ENCODE measurements at places on chromosomes 3 and 15.
A peak's percentile ranks its signal among the peaks of the same experiment; 100 is the strongest.

DNA sequence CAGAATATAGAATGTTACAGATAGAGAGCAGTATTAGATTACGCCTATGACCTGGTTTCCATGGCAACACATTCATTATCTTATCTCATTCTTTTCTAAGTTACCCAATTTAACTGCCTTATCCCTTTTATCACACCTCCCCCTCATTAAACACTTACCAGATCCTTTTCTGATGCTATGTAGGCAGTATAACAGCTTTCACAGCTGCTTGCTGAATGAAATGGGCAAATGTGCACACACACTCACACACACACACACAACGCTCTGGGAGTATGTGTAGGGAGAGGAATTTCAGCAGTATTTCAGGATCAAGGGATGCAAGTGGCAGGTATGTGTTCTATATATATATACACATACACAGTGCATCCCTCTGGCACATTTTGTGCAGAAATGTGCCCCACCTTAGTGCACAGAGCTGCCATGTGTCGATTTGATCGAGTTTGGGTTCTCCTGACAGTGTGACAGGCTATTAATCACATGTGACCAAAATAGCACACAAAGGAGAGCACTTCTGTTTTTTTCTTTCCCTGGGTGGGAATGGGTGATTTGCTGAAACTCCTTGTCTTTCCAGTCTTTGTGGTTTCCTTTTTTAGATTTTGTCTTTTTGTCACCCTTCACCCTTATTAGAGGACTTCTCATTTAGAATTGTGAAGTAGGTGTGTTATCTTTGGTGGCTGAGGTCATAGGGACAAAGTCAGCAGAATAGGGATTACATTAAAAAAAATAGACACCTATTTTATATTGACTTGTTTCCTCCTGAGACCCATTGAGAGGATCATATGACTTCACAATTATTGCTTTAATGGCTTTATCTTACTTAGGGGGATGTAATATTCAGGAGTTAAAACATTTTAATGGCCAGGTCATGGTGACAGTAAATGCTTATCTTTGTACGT lies 553.7 kb downstream of the PDCD6IP start:
- no peak for DNase-seq

GRCh38 chr3:51057121-51057520 lies 328.0 kb upstream of the MANF start:
- DNase-seq, result no peak

GRCh38 chr3:24608701-24609390 lies 114.2 kb upstream of the THRB start:
- DNase-seq, result no peak

DNA sequence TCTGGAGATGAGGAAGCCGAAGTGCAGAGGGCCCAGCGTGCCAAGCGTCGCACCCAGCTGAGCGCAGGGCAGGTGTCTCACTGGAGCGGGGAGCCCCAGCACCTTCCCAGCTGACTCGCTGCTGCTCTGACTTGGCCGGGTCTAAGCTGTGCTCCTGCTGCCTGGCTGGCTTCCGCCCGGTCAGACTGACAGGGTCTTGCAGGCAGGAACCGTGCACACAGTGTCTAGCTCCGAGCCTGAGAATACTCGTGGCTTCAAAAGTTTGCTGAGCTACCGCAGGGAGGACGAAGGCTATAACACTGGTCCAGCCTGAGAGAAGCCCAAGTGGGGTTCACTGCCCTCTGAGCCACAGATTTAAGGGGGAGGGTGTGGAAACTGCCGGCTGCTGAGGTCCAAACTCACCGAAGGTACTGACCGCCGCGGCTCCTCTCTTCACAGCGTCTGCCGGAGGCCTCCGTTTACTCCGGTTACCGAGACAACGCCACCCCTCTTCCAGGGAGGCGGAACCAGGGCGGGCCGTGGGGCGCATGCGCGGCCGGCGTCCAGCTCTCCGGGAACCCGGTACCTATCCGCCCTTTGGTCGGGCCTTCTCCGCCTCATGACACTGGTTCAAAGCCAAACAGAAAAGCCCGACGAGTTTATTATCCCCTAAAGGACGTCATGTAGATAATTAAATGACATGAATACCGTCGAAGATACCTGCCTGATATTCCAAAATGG lies at the start of gene CFAP44:
Gene CFAP44 (minus strand): TSS at position 443 of the 720 bp plus-strand sequence. CDS start 7,829 bp downstream, outside the sequence.
- DNase-seq, result peak; percentile 43

DNA sequence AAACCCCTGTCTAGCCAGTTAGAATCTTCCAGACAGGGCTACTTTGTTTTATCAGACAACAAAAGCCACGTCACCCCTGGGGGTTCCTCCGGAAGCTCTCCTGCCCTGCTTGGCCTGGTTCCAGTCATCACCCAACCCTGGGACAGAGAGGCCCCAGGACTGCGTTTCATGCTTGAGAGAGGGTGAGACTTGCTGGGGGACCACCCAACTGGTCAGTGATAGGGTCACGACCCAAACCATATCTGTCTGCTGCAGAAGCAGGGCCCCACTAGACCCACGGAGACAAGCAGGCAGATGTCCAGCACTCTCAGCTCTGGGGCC lies 1.2 kb downstream of the NT5DC2 start:
- no peak for DNase-seq

DNA sequence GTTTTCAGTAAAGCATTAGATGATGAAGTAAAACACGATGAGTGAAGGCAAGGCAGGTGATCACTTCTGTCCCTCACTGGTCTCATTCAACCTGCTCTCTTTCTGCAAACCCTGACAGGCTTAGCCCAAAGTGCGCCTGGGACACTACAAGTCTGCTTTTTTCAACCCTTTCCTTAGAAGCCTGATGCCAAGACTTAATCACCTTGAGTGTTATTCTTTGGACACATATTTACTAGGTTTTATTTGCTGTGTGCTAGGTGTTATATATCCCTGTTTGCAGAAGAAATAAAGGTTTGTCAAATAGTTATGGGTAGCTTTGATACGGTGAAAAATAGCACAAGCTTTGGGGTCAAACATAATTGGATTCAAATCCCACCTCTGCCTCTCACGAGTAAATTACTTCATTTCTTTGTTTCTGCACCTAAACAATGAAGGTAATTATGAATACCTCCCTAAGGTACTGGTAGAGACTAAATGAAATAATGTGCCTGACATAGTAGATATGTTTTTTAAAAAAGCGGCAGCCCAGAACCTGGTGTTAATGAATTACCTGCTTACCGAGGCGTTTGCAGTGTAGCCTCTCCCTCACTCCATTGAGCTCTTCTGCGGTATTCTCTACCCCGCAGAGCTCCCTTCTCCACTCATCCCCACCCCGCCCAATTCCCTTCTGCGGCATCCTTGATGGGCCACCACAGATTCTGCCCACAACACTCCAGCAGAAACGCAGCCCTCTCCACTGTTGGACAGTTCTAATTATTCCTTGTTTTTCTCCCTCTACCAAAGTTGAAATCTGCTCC lies 269.0 kb upstream of the TPM1 start:
- DNase-seq, result no peak

DNA sequence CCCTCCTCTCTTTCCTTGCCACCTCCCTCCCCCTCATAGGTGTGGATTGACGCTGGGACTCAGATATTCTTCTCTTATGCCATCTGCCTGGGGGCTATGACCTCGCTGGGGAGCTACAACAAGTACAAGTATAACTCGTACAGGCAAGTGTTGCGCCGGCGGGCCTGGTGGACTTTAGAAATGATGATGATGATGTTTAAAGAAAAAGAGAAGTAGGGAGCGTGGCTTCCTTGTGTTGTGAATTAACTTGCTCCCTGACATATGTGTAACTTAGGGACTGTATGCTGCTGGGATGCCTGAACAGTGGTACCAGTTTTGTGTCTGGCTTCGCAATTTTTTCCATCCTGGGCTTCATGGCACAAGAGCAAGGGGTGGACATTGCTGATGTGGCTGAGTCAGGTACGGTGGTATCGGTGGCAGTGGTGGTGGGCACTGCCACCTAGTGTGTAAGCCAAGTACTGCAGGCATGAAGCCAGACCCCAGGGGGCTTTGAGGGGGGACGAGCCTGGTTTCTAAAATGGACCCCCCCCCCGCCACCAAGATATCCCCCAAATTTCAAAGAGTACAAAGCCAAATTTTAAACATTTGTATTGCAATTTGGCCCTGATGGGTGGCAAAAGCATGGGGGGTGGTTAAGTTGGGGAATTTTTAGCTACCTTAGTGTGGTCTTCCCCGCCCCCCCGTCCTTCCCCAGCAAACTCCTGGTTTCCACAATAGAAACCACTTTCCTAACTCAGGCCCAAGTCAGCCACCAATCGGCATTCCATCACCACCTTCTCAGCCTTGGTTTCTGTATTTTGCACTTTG lies 65.6 kb downstream of the SLC6A6 start:
- peak; percentile 8 for DNase-seq

DNA sequence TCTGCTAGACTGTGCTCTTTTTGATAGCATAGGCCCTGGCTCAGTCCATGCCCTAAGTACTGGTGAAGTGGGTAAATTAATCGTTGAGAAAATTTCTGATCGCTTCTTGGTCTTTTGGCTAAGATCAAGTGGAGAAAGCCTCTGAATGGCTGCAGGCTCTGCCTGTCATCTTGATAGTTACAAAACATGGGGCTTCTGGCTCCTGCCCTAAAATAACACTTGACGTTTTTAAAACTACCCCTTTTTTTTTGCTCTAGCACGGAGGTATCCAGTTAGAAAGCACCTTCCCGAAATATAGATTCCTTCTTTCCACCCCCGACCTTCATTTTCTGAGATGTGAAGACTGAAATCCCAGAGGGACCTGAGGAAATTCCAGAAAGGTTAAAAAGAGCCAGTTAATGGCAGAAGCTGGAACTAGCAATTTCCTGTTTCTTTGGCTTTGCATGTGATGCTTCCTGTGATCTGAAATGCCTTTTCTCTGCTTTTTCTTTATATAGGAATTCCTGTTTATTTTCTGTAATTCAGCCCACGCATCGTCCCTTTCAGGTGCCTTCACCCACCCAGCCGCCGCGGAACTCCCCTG lies 799 bp upstream of the C2CD4B start:
- DNase-seq, result no peak

- DNase-seq, result no peak
Measured at GRCh38 chr3:11154036-11154952, at the start of gene HRH1. Gene HRH1, plus strand, starts transcription at chr3:11154493. Its CDS starts 104,545 bp downstream, at chr3:11259038.

DNA sequence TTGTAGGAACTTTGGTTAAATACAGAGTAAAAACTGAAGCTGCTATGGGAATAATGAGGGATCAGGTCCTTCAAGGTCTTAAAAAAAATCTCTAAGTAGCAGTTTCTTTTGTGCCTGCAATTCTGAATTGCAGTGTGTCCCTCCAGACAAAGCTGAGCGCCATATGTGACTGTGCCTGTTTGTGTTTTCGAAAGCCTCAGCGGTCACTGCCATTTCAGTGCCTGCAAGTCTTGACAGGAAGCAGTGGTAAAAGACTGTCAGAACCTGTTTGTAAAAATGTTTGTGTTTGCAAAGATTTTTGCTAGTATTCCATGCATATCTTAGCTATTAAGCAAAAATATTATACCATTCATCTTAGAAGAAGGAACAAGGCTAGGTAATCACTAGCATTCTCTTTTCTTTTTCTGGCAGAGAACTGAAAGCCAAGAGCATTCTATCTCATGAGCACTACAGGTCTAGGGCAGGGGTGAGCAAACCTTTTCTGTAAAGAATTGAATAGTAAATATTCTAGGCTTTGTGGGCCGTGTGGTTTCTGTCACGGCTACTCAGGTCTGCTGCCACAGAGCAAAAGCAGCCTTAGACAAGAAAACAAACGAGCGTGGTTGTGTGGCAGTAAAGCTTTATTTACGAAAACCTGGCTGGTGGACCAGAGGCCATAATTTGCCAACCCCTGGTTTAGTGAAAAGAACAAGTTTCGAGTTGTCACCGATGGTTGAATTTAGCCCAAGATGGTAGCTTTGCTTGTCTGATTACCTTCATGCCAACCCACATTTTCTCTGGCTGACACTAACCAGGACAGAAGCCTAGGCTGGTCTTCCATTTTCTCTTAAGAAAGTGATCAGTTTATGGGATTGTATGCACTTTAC lies 134.4 kb downstream of the CACNA1D start:
- DNase-seq, result no peak

DNA sequence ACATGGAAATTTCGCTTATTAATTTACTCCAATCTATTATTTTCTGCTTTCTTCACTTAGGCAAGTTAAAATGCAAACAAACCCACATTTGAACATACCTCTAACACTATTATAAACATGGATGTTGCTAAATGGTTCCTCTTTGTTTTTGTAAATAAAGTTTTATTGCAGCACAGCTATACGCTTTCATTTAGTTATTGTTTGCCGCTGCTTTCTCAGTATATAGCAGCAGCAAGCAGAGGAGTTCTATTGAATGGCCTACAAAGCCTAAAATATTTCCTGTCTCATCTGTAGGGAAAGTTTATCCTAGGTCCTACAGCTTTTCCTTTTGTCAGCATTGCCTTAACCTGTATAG lies 7.9 kb upstream of the CHD2 start:
- DNase-seq, result no peak

- DNase-seq, result no peak
Measured at GRCh38 chr3:124063197-124063909, 71.4 kb upstream of the ROPN1 start.

- no peak for DNase-seq
Measured at GRCh38 chr3:48765376-48765775, 48.4 kb upstream of the IP6K2 start.

- DNase-seq, result peak; percentile 9
Measured at GRCh38 chr3:53109190-53109589, 21.0 kb downstream of the RFT1 start.

GRCh38 chr3:86973440-86973839 lies 17.5 kb downstream of the VGLL3 start:
- DNase-seq, result no peak

GRCh38 chr3:36409862-36410261 lies 29.6 kb downstream of the STAC start:
- DNase-seq, result no peak

DNA sequence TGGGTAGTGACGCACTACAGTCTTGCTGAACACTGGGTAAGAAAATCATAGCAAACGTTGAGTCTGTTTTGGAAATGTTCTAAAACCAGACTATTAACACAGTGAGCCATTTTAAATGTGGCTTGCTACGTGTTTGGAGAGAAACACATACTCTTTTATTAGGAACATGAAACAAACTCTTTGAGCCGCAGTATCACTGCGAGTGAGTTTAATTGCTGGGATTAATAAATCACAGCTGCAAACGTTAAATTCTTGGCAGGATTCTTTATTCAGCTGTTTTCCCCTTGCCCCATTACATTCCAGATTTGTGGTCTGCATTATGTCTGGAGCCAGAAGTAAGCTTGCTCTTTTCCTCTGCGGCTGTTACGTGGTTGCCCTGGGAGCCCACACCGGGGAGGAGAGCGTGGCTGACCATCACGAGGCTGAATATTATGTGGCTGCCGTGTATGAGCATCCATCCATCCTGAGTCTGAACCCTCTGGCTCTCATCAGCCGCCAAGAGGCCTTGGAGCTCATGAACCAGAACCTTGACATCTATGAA lies 33.6 kb downstream of the BTD start:
- no peak for DNase-seq

DNA sequence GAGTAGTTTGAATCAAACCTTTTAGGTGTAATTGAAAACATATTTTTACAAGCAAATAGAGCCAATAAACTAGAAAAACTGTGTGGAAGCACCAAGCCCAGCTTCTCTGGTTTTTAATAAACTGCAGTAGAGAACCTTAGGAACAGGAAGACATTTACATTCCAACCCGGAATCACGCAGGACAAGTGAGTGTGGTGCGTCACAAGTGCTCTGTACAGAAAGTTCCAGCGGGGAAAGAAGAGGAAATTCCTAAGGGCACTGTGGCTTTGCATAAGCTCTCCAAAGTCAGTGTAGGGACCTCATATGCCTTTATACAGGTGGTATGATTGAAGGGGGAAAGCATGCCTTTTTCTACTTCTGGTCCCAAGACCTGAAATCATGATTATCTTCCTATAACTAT lies 21.6 kb downstream of the COL8A1 start:
- DNase-seq, result no peak

- DNase-seq, result no peak
Measured at GRCh38 chr3:35654476-35654875, 15.2 kb downstream of the ARPP21 start.
